ENCODE measurements at places on chromosomes 16 and 17.

GRCh38 chr16:65689726-65690125 lies 567.9 kb upstream of the CDH11 start:
- no peak for DNase-seq

- peak; percentile 85 for DNase-seq
These were observed 9.9 kb downstream of the CYGB start for GRCh38 chr17:76527430-76528111.

- DNase-seq: no peak
These were observed 15.4 kb downstream of the NAA60 start for GRCh38 chr16:3458852-3459361.

DNA sequence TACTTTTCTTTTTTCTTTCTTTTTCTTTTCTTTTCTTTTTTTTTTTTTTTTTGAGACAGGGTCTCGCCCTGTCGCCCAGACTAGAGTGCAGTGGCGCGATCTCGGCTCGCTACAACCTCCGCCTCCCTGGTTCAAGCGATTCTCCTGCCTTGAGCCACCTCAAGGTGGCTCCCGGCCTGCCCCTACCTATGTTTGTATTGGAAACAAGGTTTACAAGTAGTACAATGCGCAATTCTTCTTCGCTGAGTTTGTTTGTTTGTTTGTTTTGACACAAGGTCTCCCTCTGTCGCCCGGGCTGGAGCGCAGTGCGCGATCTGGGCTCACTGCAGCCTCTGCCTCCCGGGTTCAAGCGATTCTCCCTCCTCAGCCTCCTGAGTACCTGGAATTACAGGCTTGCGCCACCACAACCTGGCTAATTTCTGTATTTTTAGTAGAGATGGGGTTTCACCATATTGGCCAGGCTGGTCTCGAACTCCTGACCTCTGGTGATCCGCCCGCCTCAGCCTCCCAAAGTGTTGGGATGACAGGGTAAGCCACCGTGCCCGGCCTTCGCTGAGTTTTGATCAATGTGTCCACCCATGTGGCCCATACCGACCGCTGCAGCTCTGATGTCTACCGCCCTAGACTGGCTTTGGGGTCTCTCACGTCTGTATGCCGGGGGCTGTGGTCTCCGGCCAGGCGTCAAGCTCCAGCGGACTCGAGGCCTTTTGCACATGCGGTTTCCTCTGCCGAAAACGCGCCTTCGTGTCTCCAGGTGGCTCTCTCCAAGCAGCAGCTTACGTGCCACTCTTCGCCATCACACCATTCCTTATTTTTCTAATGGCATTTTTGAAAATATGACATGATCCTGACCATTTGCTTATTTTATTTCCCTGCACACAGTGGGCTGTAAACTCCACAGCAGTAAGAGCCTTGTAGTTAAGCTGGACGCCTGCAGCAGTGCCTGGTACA lies 1.1 kb upstream of the YBX2 start:
- DNase-seq: no peak

GRCh38 chr16:59192551-59193199 lies 458.6 kb upstream of the GOT2 start:
- no peak for DNase-seq

- DNase-seq: no peak
These were observed 4.3 kb upstream of the POLG2 start for GRCh38 chr17:64500862-64501765.

GRCh38 chr17:7258731-7259554 lies 3.3 kb downstream of the CLDN7 start:
- DNase-seq: no peak

Measured in A172 (cell line).